ENCODE measurements at places on chromosomes 1 and 21.

GRCh38 chr1:31214316-31215064 lies 25.2 kb downstream of the NKAIN1 start:
- DNase-seq, result peak; percentile 59

GRCh38 chr1:234624724-234625117 lies 14.7 kb upstream of the IRF2BP2 start:
- DNase-seq, result no peak

DNA sequence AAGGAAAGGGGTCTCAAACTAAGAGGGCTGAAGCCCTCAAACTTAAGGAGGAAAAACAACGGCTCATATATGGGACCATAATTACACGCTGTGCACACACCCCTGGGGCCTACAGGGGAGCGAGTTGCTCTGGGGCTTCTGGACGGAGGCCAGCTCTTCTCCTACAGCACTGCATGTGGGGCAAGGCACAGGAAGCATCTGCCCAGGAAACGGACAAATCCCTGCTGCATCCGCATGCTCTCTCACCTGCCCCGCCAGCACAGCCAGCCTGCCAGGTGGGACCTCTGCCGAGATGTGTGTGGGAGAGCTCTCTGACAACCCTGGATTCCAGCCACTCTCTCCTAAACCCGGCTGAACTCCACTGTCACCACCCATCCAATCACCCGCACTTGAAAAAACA lies 54.1 kb downstream of the MRPL37 start:
- no peak for DNase-seq

GRCh38 chr1:174988986-174989385 lies 10.8 kb upstream of the CACYBP start:
- no peak for DNase-seq

GRCh38 chr1:17287130-17287776 lies 20.7 kb upstream of the PADI4 start:
- peak; percentile 21 for DNase-seq

- no peak for DNase-seq
These were observed 117.1 kb upstream of the CSF3R start for GRCh38 chr1:36599828-36600227.

DNA sequence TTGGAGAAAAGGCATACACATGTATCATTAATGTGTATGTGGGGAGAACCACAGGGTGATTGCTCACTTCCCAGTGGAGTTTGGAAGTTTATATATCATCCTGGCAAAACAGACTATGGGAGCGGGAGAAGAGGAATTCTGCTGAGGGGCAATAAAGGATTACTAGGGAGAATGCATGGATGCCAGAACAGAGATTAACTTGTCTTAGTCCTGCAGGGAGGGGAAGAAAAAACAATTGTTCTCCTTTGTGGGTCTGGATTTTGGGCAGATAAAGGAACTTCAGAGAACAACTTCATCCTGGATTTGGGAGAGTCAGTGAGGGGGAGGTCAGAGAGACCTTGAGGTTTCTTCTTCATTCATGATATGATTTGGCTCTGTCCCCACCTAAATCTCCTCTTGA lies 55.9 kb upstream of the SOX13 start:
- DNase-seq, result no peak

DNA sequence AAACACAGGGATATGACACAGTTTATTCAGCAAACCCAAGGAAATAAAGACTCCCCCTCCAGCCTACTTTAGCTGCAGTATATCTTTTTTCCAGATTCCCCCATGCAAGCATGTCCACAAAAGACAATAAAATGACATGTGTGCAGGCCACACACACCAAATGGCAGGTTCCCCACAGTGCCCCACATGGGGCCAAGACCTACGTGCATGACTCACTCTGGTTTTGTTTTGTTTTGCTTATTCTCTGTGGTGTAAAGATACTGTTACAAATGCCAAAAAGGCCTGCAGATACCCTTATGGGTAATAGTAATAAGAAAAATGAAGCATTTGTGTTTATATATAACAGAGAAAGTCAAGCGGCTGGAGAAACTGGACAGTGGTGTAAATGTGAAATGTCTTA lies 71.6 kb downstream of the RD3 start:
- no peak for DNase-seq

- DNase-seq, result no peak
These were observed 63.5 kb downstream of the DNTTIP2 start for GRCh38 chr1:93815366-93816110.

- peak; percentile 74 for DNase-seq
These were observed at the start of gene KCNA3 for GRCh38 chr1:110674337-110675059. KCNA3 (minus strand) TSS chr1:110674940; CDS start chr1:110674809, 131 bp downstream.

Measured in ELF-1 (cell line).